Right ventricle myocardium inferior (tissue), 1 donor: ENCODE measurements at places on chromosomes 7 and 10.

GRCh38 chr7:96308253-96308949 lies 13.5 kb downstream of the SLC25A13 start:
- no peak for DNase-seq

GRCh38 chr7:66739953-66740301 lies 606 bp upstream of the RABGEF1 start:
- no peak for DNase-seq

- no peak for DNase-seq
These were observed 10.6 kb upstream of the LYZL2 start for GRCh38 chr10:30639946-30640786.

DNA sequence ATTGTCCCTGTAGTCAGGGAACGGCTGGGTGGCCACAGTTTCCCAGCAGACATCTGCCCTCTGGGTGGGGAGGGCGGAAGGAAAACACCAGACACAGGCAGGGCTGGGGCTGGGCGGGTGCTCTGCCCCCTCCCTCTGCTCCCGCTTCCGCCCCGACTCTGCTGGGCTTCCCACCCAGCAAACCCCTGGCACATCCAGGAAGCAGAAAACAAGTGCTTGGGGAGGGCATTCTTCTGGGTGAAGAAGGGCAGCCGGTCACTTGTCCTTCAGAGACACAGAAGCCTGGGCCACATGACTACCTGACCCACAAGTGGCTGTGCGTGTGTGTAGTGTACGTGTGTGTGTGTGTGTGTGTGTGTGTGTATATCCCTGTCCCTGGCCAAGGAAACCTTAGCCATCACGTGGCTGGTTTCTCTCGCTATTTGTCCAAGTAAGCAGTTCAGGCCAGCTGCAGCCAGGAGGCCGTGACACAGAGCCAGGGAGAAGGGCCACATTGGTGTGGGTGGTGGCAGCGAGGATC lies 77.9 kb downstream of the ZMIZ1 start:
- peak; percentile 85 for DNase-seq

DNA sequence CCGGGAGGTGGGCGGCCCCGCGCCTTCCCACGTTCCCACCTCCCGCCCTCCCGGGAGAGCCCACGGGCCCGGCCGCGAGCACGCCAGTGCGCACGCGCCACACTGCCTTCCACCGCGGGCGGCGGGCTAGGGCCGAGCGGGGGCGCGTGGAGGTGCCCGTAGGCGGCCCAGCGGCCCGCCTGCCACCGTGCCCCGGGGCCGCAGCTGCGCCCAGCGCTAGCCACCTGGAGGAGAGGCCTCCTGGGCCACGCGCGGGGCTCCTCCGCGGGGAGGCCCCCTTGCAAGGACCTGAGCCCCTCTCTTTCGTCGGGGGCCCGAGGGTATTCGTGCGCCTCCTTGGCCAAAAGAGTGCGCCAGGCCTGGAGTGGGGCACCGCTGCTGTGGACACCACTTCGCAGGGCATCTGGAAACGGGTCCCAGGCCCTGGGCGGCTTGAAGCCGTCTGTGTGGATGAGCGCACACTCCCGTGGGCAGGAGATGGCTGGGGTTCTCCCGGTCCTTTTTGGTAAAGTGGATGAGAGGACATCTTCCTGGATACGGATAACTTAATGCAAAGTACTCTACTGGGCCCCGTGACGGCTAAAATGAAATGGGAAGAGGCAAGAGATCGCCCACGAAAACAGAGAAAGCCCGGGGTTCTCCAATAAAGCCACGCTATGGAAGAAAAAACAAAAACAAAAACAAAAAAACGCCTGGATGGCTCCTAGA lies 9.0 kb upstream of the EBF3 start:
- DNase-seq: no peak

DNA sequence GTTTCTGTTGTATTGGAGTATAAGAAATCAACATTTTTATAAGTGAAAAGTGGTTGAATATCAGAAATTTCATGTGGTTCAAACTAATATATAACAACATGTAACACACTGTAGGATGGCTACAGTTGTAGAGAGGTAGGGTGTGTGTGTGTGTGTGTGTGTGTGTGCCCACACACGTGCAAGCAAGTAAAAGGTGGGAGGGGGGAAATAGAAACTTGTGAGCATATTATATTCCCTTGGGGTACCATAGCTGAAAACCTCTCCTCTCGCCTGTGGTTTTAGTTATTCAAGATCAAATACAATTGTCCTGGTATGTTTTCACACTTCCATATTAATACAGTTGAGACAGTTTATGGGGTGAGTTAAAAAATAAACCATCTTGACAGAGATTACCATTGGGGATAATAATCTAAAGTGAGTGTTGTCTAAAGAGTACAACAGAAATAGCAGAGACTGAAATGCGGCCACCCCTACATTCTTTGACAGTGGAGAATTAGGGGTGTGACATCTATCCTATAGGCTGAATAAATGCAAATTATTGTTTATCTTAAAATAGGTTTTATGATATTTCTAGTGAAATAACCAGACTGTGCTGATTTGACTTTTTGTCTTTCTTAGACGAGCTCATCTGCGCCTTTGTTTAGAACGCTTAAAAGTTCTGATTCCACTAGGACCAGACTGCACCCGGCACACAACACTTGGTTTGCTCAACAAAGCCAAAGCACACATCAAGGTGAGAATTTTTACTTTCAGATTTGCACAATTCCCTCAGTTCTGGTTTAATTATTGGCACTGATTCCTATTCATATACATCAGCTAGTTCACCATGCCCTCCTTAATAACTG lies 25.9 kb downstream of the SMNDC1 start:
- DNase-seq: no peak

- no peak for DNase-seq
These were observed 237.2 kb downstream of the BUB3 start for GRCh38 chr10:123391275-123392028.

DNA sequence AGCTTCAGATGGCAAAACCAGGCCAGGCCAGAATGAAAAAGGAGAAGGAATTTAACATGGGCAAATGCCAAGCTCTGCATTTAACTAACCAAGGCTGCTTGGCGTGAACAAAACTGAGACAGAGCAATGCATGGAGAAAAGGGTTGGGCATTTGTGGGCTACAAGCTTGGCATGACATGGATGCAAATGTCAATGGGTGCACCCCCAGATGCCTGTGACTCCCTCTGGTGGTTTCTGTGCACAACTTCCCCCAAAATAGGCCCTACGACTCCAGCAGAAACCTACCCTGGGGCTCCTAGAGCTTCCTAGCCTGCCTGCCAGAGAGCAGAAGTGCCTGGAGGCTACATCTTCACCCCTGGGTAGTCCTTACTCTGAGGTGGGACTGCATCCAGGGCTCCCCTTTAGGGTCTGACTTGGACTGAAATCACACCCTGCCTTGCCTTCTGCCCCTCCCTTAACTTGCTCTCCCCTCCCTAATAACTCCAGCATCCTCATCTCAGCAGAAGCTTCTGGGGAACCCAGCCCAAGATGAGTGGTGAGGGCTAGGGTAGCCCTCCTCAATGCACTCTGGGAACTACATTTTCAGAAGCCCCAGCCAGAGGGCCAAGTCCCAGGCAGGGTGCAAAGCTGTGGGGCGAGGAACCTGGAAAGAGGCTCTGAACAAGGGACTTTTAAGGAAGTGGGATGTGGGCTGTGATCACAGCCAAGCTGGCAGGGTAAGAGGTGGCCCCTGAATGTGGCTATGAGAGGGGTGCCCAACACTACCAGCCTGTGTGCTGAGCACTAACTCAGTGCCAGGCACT lies 11.3 kb downstream of the GPRIN2 start:
- peak; percentile 66 for DNase-seq

DNA sequence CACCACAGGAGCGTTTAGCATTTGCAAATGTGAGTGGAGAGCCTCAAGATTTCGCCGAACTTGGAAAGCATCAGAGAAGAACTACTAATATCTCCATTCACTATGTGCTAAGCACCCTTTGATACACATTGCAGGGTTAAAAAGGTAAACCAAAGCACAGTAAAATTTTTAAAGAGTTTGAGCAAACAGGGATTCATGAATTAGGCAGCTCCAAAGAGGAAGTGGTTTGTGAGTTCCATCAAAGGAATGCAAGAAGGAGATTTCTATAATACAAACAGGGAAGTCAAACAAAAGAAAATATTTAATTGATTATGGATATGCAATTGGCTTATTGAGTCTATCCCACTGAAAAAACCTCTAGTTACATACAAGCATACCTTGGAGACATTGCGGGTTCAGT lies 81.1 kb upstream of the TMEM72 start:
- no peak for DNase-seq

- DNase-seq: no peak
These were observed 13.8 kb downstream of the APBB1IP start for GRCh38 chr10:26451903-26452302.
